Activated T-cell treated with anti-CD3 and anti-CD28 coated beads for 4 hours (primary cell): ENCODE measurements at places on chromosomes 6 and 20.

GRCh38 chr20:7207186-7207798, 439.8 kb downstream of the BMP2 start:
- DNase-seq, result no peak

DNA sequence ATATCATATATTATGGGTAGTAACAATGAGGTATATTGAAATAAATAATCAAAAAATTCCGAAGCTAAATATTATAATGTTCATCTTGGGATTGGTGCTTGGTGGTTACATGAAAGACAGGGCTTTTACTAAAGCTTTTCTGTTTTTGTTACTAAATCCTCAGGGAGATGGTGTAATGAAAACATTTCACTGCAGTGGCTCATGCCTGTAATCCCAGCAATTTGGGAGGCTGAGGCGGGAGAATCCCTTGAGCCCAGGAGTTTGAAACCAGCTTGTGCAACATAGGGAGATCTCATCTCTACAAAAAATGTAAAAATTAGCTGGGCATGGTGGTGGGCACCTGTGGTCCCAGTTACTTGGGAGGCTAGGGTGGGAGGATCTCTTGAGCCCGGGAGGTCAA, 42.9 kb downstream of the AFG1L start:
- DNase-seq, result no peak

DNA sequence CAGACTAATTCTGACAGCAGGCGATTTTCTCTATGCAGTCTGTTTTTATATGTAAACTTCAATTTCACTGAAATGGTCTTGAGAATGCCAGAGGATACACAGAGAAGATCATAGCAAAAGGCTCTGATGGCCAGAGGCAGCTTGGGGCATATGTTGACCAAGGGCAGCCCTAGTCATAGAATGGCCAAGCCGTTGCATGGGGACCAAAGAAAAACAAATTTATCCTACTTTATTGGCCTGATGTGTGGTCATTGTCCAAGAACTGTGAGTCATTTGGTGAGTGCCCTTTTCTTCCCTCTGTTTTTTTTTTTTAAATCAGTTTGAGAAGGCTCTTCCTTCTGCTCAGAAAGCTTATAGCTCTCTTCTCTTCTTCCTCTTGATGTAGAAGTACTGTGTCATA, 5.8 kb downstream of the HDGFL1 start:
- DNase-seq, result no peak

DNA sequence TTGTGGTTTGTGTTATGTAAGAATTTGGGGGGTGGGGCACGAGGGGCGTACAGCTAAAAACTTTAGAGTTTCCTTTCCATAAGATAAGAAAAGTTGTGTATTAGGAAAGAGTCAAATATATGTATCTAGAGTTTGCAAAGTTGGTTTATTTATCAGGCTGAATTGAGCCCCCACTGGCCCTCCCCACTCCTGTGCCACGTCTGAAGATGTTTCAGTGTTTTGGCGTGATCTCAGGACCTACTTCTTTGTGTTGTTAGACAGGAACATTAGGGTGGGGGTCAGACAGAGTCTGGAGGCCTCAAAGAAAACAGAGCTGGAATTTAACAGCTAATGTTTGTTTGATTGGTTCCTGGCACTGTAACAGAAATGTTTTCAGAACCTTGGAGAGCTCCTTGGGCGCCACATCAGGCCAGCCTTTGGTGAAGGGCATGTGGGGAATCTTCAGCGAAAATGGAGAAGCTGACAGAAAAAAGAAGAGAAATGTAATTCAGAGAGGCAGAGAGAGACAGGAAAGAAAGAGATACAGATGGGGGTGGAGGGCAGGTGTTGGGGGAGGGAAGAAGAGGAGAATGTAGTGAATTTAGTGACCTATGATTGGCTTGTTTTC, 674 bp downstream of the NRSN1 start:
- no peak for DNase-seq

DNA sequence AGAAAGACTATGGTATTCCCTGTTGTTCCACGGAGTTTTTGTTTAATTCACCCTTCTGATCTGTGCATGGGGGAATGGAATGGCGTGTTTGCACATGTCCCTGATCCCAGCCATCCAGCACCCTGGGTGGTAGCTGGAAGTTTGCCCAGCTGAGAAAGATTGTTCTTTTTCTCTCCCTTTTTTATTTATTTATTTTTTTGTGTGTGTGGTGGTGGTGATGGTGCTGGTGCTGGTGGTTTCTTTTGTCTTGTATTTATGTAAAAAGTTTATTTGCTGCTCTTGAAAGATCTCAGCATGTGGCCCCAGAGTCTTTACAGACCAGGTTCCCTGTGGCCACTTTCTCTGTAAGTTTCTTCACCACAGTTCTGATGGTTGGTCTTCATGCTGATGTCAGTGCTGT, 372.6 kb downstream of the UTRN start:
- DNase-seq, result no peak

DNA sequence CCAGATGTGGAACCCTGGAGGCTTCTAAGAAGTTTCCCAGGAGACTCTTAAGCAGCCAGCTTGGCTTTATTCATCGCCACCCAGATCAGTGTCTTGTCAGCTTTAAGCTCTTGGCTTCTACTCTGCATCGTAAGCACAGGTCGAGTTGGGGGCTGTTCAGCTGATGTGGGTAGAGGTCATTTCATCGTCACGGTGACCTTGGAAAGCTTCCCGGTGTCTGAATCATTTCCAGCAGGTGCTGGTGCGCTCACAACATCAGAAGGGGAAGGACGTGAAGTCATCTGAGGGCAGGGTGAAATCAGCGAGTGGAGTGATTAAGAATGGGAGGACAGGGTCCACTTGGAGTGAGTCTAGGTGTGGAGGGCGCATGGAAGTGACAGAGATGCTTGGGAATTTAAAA, 112.6 kb downstream of the SASH1 start:
- no peak for DNase-seq

GRCh38 chr6:163813979-163814493, 399.5 kb downstream of the QKI start:
- DNase-seq, result no peak

GRCh38 chr20:49889935-49890333, 25.4 kb downstream of the SPATA2 start:
- no peak for DNase-seq

DNA sequence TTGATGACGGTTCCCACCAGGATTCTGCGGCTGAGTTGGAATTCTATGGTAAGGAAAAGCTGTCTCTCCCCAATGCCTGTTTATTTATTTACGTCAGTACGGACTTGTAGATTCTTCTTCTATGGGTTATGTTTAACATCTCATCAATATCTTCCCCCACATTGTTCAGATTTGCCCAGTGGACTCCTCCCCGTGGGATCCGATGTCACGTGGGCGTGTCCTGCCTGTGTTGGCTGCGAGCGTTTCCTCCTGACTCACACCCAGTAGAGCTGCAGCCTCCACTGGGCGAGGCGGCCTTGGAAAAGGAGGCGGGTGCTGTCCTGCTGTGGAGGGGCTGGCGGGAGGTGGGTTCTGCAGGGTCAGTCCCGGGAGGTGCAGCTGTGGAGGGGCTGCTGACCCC, 46.8 kb upstream of the SLCO4A1 start:
- no peak for DNase-seq

GRCh38 chr6:155314773-155315515, 660 bp upstream of the TFB1M start:
- peak; percentile 22 for DNase-seq

DNA sequence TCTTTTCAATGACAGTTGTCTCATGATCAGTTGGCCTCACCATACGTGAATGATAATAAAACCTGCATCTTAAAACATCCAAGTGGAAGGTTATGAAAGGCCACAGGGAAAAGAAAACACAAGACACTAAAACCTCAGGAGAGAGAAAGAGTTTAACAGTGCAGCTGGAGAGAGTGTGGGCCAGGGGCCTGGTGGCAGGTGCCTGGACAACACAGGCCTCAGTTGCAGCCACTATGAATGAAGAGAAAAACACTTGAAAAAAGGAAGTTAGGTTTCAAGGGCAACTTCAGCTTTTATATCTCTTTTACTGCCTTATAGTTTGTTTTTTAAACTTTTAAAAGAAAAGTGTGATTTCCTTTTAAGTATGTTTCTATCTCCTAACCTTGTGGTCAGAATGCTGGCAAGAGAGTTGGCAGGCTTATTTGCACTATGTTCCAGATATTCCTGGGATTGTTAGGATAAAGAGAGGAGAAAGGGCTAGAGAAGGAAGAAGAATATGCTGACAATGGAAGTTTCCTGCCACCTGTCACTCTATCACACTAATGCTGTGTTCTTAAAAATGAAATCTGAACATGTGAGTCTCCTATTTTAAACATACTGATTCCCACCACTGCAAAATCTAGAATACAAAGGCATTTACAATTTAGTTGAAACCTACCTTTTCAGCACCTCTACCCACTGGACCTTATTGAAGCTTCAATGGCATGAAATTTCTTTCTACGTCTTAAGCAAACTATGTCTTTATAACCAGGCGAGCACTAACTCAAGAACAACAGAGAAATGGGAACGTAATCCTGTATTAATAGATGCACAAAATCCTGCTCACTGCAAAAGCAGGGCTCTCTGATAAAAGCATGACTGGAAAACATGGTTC, 222.4 kb downstream of the CD83 start:
- no peak for DNase-seq

GRCh38 chr6:111736005-111736608, 130.4 kb upstream of the TRAF3IP2 start:
- no peak for DNase-seq

DNA sequence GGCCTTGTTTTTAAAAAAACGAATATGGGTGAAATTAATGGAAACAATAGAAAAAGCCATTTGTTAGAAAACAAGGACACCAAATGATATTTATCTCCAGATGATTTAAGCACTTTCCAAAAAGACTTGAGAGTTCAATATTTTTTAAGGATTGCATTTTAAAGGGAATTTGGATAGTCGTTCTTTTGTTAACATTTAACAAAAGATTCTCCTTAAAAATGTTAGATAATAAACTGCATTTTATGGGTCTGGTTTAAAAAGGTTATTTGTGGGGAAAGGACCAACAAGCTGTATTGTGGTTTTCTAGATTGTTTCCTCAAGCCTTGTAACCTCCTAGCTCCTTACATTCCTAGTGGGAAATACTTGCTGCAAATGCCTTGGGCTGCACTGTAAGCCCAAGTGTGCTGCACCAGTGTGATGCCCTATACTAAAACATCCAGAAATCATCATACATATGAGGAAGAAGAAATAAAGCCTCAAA, 1.5 kb upstream of the PHIP start:
- no peak for DNase-seq
